ENCODE measurements at places on chromosomes 7 and 10.

GRCh38 chr7:100584054-100584682, 1.8 kb downstream of the LRCH4 start:
- DNase-seq = no peak

- DNase-seq = no peak
Measured at GRCh38 chr10:125132344-125132743, 28.0 kb downstream of the CTBP2 start.

DNA sequence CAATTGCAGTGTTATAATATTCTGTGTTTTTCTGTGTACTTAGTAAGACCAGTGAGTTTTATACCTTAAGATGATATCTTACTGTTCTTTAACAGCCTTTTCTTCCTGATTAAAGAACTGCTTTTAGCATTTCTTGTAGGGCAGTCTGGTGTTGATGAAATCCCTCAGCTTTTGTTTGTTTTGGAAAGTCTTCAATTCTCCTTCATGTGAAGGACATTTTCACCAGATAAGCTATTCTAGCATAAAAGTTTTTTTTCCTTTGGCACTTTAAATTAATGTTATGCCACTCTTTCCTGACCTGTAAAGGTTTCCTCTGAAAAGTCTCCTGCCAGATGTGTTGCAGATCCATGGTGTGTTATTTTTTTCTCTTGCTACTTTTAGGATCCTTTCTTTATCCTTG, 1059.8 kb downstream of the LRMDA start:
- no peak for DNase-seq

GRCh38 chr7:135944753-135945152, 32.4 kb downstream of the MTPN start:
- no peak for DNase-seq

DNA sequence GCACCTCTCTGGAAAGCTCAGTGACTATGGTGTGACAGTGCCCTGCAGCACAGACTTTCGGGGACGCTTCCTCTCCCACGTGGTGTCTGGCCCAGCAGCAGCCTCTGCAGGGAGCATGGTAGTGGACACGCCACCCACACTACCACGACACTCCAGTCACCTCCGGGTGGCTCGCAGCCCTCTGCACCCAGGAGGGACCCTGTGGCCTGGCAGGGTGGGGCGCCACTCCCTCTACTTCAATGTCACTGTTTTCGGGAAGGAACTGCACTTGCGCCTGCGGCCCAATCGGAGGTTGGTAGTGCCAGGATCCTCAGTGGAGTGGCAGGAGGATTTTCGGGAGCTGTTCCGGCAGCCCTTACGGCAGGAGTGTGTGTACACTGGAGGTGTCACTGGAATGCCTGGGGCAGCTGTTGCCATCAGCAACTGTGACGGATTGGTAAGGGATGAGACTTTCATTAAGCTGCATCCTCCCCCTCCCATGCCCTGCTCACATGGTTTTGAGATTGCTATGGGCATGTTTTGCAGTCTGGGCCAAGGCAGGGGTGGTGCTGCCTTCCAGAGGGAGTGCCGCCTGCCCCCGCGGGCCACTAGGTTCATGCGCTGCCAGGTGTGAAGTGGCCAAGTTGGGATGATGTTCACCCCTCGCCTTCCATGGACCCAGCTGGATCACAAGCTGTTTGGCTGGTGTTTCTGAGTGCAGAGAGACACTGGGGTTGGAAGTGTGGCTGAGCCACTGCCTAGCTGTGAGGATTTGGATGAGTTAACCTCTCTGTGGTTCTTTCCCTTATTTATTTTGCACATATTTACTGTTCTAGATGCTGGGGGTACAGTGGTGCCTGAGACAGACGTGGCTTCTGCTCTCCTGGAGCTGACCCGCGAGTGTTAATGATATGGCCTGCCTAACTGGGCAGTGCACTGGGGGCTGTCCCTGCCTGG, 2.5 kb downstream of the ADAMTS14 start:
- DNase-seq = no peak

- no peak for DNase-seq
Measured at GRCh38 chr10:29539412-29539811, 95.4 kb downstream of the SVIL start.

All from stimulated activated CD4-positive, alpha-beta T cell treated with anti-CD3 and anti-CD28 coated beads, Interleukin-2, amount 100 ng/mL, for 4 hours (primary cell).